ENCODE measurements at places on chromosomes 16 and 17.

DNA sequence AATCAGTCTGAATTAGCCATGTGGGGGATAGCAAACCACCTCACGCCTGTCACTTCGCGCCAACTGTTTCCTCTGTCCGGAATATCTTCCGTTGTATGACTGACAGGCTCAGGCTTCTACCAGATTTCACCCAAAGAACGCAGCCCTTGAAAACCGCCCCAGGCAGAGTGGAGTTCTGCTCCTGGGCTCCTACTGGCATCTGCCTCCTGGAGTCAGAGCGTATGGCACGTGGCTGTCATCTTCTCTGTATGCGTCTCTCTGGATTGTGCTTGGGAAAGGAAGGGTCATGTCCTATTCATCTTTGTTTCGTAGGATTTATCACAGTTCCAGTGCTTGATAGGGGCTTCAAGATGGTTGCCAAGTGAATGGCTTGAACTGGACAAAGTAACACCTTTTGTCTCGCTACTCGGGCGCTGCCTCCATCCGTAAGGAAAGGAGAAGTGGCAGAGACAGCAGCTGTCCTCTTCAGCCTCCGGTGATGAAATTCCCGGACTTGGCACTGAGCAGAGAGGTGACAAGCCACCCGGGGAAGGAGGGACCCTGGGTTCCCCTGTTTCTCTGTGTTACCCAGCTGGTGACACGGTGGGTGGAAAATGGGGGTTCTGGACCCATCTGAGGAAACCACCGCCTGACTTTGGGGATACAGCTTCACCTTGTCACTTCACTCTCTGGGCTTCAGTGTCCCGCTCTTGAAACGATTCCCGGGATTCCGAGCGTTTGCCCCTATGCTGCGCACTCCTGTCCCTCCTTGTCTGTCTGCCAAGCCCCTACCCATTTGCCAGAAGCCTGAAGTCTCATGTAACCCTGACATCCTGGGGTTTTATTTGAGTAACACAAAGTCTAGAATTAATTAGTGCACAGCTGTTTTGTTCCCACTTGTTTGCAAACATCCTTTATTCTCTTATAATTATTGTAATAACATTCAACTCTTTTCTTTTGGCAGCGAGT, 13.9 kb downstream of the KIAA0513 start:
- DNase-seq, result no peak

DNA sequence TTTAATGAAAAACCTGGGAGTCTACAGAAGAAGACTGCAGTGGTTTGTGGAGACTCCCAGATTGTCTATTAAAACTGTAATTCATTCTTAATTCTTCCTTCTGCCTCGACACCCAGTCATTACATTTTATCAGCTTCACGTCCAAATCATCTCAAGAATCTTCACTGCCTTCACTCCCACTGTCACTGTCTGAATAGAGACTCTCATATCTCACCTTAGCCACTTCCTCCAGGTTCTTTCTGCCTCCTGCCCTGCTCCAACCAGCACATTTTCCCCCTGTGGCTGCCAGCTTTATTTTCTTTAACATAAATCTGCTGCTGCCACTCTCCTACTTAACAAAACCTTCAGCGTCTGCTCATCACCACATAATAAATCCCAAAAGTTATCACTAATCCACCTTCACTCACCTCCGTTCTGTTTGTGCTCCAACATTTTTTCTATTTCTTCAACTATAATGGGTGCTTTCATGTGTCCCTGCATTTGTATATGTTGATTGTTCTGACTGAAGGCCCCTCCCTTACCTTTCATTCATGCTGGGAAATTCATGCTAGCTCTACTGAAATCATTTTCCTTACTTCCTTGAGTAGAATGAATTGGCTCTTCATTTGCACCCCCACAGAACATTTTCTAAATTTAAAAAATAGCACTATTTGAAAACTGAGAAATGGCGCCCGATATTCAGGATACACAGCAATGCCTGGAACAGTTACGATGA, 38.9 kb downstream of the KCNJ2 start:
- no peak for DNase-seq

GRCh38 chr17:10612957-10613744, 44.0 kb downstream of the MYH3 start:
- DNase-seq, result no peak

DNA sequence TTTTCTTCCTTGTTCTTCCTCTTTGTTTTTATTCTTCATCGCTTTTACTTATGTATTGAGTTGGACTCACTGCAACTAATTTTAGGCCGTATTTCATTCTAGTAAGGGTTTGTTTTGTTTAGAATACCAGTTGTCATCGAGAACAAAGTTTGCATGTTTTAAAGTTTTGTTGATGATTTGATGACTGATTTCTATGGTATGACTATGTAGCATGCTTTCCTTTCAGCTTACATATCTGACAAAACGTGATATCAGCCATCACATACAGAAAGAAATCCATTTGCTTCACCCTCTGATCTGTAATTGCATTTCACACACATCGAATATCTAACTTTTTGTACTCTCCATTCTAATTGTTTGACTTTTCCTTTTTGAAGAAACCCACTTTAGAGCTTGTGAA, 4.0 kb downstream of the PRKCA start:
- DNase-seq, result no peak

- DNase-seq, result no peak
These were observed 102.7 kb upstream of the HLF start for GRCh38 chr17:55161935-55162555.

- no peak for DNase-seq
These were observed 26.5 kb upstream of the PPM1D start for GRCh38 chr17:60573236-60574051.

GRCh38 chr17:17570140-17570797, 21.2 kb downstream of the PEMT start:
- no peak for DNase-seq

DNA sequence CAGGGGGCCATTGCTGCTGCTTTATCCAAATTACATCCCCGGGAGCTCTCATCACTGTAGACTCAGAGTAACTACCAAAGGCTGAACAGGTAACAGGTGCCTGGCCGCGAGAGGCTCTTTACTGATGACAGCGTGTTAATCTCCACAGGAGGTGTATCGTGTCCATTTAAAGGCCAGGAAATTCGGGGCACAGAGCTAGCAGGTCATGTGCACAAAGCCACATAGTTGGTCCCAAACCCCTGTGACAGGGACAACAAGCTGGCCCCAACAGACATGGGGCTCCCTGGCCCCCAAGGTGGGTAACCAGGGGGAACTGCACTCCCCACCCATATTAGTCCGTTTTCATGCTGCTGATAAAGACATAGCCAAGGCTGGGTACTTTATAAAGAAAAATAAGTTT, 55.3 kb upstream of the RBFOX3 start:
- DNase-seq, result no peak

DNA sequence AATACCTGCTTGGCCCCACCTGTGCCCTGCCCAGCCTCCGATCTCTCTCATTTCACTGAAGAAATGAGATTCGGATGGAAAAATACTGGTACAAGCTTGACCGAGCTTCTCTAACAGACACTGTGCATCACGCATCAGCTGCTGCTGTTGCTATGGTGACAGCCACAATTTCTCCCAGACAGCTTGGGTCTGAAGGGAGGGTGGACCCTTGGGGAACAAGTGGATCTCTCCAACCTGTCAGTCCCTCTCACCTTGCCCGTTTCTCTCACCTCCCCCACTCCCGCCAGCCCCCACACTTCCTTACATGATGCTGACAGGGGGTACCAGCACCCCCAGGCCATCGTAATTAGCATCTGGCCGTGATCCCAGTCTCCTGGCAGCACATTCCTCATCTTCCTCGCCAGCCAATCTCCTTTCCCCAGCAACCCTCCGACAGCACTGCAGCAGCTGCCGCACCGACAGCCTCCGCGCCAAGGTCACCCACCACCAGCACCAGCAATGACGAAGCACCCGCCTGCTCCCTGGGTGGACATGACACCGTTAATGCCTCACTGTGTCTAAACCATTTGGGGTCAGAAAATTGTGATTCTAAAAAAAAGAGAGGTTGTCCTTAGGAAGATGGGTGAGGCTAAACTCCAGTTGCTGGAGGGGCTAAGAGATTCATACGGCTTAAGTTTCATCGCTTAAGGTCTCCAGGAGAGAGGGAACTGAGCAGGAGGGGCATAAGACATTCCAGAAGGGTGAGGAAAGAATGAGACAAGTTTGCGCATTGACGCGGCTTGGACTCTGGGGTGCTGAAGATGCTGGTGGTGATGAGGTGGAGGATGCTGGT, 58.6 kb upstream of the TNRC6A start:
- DNase-seq, result no peak

GRCh38 chr16:48500981-48501380, 109.0 kb downstream of the N4BP1 start:
- no peak for DNase-seq

GRCh38 chr16:88617268-88618031, 20.9 kb upstream of the IL17C start:
- no peak for DNase-seq

GRCh38 chr17:8273884-8274444, 14.5 kb upstream of the RANGRF start:
- no peak for DNase-seq

GRCh38 chr16:81686391-81687130, 92.5 kb upstream of the PLCG2 start:
- DNase-seq, result no peak

- no peak for DNase-seq
These were observed 2.7 kb downstream of the FOXJ1 start for GRCh38 chr17:76138234-76138895.

GRCh38 chr17:17364338-17364667, 61.1 kb downstream of the NT5M start:
- DNase-seq, result no peak

DNA sequence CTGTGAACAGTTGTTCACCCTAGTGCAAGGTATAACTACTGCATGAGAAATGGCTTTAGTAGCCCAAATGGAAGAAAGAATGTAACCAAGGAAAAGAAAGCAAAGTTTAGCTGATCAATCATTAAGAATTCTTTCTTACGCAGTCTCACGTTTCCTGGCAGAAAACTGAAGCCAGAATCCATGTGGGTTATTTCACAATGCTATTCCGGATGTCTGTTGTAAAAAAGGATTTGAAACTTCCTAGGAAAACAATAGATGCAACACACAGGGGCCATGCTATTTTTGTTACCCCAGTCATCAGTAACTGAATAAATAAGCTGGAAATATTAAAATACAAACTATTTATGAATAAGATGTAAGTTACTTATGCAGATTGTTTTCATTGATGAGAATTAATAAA, 802.5 kb downstream of the CDH8 start:
- no peak for DNase-seq

DNA sequence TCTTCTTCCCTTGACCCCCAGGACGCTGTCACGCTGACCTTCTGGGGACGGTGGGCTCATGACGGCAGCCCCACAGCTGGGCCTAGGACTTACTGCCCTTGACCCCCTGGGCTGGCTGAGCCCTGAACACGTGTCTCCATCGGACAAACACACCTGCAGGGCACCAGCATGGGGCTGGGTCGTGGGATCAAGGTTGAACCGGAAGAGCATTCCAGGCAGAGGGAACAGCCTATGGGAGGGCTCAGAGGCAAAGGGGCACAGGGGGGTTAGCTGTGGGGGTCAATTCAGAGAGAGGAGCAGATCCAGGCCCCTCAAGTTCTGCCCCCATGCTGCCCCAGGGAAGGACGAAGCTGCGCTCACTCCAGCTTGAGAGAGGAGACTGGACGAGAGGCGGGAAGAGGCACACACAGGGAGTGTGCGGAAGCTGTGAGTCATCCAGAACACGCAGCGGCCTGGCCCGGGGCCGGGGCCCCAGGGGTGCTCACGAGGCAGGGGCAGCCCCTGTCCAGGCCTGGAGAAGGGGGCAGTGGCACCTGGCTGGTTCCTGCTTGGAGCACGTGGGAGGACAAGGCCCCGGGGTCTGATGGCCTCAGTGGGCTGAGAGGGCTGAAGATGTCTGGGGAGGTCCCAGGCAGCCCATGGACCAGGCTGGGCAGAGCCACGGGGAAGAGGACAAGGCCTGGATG, 9.9 kb downstream of the SSTR5 start:
- DNase-seq, result no peak

DNA sequence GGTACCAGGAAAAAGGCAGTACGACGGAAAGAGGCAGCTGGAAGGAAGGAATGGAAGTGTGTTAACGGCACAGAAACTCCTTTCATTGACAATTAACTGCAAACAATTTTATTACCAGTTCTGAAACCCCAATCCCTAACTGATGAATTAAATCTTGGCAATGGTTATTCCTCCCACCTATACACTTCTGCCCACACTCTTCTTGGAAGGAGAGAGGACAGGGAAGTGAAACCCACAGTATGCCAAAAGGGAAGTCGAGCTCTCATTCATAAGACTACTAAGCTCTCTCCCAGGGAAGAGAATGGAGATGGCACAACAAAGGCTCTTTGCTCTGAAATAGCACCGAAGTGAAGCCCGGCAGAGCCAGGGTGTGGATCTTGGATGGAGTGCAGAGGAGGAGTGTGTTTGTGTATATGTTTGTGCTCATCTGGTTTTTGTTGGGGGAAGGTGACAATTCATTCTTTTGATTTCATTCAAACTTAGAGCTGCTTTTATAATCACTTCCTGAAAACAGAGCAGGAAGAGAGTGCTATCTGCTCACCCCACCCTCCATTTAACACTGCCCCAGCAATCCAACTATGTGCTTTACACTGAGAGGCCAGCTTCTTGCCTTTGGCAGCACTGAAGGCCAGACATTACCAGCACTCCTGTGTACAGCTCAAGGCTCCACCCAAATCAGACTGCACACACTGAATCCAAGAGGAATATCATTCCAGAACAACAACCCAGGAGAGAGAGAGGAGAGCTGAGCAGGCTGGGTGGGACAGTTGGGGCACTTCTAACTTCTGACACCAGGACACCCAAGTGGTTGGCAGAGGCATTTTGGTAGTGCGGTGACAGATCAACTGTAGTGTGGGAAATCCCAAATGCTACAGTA, 68.7 kb downstream of the HIC1 start:
- DNase-seq, result no peak

DNA sequence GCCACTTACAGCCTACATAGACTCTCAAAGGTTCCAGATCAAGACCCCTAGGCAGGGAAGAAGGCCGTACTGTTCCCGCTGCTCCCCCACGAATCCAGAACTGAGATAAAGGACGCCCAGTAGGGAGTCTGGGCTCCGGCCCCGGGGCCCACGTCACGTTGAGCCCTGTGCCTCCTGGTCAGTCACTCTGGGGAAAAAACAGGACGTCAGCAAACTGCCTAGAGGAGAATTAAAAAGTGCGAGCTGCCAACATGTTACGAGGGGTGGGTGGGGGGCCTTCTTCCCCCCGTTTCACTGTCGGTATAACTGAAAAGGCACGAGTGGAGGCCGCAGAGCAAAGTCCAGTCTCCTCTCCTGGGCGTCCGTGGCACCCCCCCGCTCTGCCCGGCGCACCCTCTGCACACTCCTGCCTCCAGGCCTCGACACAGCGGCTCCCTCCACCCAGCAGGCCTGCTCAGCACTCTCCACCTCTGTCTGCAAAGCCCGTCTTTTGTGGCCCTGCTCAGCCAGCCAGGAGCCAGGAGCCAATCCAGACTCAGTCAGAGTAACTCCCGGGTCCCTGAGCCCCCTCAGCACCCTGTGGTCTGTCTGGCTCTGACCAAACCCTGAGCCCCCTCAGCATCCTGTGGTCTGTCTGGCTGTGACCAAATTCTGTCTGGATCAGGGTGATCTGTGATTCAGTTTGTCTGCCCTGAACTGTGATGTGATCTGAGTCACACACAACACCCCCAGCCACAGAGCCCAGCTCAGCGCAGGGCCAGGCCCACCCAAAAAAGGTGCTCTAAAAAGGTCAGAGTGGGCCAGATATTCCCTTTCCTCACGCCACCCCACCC, 6.2 kb downstream of the ITGAE start:
- DNase-seq, result no peak
